CD4-positive, alpha-beta T cell treated with Interleukin-15 for 4 hours (primary cell): ENCODE measurements at places on chromosomes 1 and 21.

DNA sequence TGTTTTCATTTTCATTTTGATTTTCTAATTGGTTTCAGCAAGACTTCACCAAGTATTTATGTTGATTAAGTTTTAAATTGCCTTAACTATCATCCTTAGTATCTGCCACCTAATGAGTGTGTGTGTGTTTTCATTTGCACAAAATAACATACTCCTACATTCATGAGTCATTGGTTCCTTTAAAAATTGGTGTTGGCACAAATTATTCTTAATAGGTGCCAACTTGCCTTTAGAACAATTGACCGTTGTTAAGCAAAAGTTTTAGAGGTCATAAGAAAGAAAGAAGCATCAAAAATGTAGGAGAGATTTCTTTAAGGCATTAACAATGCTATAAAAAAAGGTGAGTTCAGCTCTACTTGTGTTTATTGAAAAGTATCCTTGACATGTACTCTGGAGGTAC is 77.5 kb downstream of the FNBP1L start:
- no peak for DNase-seq

- DNase-seq, result no peak
Observed at GRCh38 chr1:228876187-228876586, 140.9 kb downstream of the RHOU start.

DNA sequence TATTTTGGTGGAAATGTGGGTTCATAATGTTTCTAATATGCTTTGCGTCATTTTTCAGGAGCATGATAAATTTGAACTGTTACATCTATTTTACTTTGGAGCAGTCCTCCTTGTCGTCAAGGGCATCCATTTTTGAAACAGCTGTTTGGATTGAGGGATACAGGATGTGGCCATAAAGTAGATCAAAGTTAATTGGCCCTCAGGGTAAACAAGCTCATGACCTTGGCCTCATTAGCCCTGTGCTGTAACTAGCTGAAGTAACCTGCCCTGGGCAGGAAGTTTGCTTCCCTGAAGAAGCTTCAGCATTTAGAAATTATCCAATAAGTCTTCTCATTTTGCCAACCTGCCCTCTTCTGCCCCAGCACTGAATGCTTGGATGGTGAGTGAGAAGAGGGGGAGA is 24.8 kb upstream of the RGL1 start:
- no peak for DNase-seq

DNA sequence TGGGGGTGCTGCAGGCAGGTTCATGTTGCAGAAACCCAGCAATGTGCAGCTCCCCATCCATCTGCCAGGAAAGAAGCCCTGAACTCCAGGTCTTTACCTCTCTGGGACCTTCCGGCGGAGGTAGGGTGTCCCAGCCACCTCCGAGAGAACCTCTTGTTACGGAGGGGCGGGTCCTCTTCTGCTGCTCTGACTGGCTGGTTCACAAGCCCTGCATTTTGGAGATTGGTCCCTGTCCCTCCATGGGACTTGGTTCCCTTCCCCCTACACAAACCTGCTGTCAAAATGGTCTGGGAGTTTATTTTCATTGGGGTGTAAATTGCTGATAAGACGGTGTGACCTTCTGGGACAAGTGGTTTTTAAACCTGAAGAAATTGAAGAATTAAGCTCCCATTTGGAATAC is 8.0 kb upstream of the CELSR2 start:
- DNase-seq, result no peak

GRCh38 chr1:160641323-160642280 is 5.2 kb downstream of the SLAMF1 start:
- DNase-seq, result no peak

GRCh38 chr1:155379180-155379579 is 58.5 kb downstream of the RUSC1 start:
- no peak for DNase-seq

DNA sequence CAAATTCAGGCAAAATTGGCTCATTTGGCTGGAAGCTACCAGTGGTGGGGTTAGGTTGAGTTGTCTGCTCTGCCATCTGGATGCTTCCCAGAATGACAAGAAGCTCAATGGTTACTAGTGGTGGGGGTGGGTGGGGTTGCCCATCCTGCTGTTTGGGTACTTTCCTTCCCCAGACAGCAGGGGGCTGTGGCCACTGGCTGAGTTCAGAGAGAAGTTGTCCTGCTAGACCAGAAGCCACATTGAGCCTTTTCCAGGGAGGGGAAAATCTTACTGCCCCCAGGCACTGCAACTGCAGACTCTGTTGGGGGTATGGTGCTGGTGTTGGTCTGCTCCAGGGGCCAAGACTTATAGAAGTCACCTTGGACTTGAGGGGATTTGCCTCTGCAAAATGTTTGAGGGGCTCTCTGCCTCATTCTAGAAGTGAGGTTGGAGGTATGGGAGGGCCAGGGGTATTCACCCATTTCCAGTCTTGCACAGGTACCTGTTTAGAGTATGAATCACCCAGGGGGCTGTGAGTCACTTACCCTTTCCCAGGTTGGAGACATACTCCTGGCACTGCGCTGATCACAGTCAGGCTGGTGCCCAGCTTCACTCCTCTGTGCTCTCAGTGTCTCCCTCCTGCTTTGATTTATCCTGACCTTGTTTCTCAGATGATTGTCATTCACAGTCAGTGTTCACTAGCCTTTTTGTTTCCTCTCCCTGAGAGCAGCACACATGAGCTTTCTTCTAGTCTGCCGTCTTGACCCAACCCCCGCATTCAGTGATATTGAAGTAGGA is 89.1 kb upstream of the NEGR1 start:
- no peak for DNase-seq

DNA sequence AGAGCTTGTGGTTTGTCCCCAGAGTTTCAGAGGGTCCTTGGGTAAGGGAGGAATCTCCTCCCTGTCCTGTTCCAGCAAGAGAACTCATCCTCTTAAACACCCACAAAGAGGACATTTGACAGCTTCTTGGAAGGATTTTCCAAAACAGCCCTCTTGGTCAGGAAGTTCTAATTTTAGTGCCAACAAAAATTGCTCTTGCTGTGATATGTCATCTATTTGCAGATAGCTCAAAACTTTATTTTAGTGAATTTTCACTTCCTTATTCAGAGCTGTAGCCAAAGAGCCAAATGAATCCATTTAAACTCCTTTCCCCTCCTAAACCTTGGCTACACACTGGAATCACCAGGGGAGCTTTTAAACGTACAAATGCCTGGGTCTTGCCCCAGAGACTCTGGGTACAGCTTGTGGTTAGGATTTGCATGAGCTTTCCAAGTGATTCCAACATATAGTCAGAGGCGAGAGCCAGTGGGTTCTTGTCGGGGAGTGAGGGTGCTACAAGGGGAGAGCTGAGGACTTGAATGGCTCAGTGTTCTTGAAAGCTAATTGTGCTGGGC is 11.8 kb upstream of the RASSF5 start:
- no peak for DNase-seq

DNA sequence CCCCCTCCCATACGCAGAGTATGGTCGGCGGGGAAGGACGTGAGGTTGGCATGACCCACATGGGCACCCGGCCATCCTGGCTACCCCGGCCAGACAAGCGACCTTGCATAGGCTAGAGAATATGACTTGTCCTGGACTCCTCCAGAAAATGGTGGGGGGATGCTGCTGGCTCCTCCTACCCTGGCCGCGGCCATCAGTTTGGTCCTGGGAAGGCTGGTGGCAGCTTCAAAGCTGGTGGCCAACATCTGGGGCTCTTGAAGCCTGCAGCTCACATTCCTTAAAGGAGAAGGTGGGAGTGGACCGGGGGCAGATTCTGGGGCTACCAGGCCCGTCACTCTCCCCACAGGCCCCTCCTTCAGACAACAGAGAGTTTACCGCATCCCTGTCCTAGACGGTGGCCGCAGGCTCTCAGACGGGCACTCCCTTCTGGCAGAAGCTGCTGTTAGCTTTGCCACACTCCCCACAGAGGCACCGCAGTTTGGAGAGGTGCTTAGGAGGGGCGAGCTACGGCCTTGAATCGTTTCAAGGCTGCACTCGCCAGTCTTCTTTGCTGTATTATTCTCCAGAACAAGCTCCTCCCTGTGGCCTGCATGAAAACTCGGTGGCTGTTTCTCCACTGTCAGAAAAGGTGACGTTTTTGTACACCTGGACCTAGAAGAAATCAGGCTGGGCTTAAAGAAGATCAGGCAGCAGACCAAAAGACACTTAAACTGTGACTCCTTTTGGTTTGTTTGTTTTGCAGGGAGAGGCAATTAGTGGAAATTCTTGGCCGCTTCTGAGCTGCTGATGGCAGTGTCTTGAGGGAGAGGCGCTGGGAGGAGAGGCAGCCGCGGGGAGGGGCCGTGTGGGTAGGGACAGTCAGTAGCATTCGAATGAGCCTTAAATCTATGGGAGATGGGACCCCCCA is 68.0 kb downstream of the RUNX3 start:
- DNase-seq, result no peak
